ENCODE measurements at places on chromosomes 7 and 10. TPM values are rescaled to one million over a fixed set of nuclear protein-coding genes. Genes with fewer than 3 reads are reported as not detected.

DNA sequence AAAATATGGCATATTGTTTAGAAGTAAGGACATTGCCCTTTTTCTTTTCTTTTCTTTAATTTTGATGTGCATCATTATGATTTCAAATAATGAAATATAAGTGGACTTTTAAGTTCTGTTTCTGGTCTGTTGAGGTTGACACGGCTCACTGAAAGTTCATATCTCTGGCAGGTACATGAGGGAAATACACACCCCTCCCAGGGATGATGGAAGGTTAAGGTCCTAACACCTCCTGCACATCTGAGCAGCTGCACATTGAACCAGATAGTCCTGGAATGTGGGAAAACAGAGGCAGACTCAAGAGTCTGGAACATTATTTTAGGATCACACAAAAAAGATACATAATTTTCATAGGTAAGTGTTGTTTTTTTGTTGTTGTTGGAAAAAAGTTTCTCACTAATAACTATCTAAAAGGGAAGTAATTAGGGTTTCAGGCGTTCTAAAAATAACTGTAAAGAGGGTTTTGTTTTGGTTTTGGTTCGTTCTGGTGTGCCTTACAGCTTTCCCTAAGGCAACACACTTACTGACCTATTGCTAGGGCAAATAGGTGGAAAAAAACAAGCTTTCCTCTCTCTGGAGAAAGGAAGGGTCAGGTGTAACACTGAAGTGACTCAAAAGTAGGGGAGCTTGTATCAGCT lies 201.2 kb upstream of the PRKCQ start:
- DNase-seq, result no peak

Gene CDH23
- 4.7 TPM for total RNA-seq

DNA sequence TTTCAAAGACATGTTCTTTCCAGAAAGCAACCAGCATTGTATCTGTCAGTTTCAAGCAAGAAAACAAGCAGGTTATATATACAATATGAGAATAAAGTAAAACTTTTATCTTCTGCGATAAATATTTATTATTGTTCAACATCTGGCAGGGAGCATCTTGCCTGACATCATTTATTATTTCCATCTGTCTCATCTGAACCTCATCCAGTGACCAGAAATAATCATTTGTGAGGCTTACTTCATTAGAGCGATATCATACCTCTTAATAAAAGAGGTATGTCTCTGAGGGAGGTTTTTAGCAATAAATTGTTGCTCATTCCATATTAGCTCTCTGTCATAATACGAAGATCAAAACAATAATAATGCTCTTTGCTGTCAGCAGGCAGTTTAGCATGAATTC lies 226.1 kb downstream of the CDC14C start:
- no peak for DNase-seq

Gene ANKRD7
- 0.66 TPM for total RNA-seq

DNA sequence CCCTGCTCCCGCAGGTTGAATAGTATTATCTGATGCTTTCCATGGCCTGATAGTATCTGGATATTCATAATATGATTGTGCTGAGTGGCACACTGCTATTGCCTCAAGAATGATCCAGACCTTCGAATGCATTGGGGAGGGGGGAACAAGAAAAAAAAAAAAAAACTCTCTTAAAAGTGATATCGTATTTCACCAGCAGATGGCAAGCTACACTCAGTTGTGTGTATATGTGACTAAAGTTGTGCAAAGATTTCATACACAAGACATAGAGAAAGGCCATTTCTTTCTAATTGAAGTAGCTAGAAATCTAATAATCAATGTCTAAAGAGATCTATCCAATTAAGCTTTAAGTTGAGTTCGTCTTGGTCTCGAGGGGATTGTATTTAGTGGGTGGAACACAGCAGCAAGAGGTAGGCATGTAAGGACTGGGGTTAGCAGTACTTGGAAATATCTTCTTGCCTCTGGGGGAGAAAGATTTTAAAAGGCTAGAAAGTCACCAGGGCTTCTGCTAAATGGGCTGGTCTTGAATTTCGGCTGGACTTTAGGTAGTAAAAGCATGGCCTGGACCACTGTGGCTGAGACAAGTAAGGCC lies 15.3 kb downstream of the SFRP4 start:
- no peak for DNase-seq

Measured in activated CD8-positive, alpha-beta T cell treated with anti-CD3 and anti-CD28 coated beads, Interleukin-2, amount 10 ng/mL, durations not matched to agents 7 days and 5 days (primary cell).